ENCODE measurements at places on chromosomes 1 and 21.
A peak's percentile ranks its signal among the peaks of the same experiment; 100 is the strongest.

- no peak for DNase-seq
Observed at GRCh38 chr1:73662526-73662925, 535.5 kb downstream of the LRRIQ3 start.

DNA sequence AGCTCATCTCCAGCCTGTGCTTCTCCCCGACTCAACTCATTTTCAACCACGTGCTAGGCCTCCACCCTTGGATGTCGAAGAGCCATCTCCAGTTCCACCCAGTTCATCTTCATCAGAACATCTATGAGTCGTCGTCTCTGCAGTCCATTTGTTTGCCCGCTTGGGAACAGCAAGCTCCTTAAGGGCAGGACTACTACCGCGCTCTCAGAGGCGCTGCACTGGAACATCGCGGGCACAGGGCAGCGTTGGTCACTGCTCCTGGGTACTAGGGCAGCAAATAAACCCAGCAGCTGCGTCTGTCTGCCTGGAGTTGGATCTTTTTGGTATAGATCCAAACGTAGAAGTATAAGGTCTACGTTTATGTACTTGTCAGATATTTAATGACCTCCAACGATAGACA, 478 bp upstream of the PRDM2 start:
- no peak for DNase-seq

DNA sequence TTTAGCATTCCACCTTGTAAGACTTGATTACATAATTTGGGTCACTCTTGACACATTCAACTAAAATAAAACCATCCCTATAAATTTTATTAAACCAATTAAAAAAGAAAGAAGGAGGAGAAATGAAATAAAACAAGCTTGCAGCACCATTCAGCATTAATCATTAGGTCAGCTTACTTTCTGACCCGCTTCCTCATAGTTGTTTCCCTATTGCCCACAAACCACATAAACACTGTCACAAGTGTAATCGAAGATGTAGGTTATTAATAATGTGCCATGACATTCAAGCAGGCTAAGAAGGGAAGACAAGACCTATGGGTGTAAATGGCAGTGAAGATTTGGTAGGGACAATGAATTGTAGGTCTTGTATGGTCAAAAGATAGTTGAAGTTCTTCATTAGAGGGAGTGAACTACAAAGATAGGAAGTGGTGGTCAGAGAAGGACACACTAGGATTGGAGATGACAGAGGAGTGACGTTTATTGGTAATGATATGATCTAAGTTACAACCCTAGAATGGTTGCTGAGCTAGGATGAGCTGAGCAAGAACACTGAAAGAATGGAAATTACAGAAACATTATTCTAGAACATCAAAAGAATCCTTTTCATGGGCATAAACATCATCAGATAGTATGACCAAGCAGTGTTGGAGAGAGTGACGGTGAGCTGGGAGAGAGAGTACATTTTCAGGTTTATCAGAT, 231.5 kb downstream of the KCNT2 start:
- DNase-seq: no peak

DNA sequence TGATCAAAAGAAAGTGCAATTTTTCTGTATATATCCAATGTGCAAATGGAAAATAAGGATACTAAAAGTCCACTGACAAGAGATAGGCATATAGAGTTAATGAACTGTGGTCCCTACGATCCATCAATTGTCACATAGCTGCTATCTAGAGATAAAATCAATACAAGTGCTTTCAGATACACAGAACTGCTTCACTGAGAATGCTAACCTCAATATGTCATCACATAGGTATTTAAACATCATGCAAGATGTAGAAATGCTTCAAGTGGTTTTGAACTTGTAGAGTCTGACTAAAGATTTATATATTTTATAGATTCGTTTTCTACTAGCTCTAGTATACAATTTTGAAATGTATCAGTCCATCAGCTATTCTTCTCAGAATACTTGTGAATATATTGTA, 1604.7 kb downstream of the PLA2G4A start:
- DNase-seq: no peak

DNA sequence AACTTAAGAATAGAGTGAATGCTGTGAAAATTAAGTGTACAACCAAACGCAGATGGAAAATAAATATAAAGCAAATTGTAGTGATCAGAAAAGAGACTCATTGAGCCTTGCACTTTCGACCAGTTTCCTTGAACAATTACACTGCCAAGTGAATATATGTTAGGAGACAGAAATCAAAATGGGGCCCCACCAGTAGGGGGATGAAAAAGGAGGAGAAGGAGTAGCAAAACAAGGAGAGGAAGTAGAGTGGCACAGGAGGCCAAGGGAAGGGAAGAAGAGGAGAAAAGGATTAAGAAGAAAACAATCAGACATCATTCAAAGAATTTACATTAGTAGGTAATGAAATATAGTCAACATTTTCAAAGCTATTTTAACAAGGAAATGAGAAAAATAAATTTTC, 1770.6 kb downstream of the PLA2G4A start:
- DNase-seq: no peak

- peak; percentile 45 for DNase-seq
Observed at GRCh38 chr1:77473690-77474089, 191.9 kb downstream of the AK5 start.
